ENCODE measurements at places on chromosomes 16 and 17.

DNA sequence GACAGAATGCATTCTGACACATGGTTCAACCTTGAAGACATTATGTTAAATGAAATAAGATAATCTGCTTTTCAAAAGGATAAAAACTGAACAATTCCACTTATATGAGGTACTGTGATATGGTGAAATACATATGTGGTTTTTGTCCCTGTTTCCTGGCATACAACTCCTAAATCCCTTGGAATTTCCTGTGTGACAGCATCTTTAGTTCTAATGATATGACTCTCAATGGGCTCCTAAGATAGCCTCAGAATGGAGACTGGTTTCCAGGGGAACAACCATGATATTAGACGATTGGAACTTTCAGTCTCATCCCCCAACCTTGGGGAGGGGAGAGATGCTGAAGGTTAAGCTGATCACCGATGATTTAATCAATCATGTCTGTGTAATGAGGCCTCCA is 37.7 kb upstream of the PHLPP2 start:
- no peak for DNase-seq

- no peak for DNase-seq
Measured at GRCh38 chr17:51165680-51166197, 472 bp upstream of the NME2 start.

GRCh38 chr17:4872786-4873185 is 26.6 kb upstream of the C17orf107 start:
- no peak for DNase-seq

DNA sequence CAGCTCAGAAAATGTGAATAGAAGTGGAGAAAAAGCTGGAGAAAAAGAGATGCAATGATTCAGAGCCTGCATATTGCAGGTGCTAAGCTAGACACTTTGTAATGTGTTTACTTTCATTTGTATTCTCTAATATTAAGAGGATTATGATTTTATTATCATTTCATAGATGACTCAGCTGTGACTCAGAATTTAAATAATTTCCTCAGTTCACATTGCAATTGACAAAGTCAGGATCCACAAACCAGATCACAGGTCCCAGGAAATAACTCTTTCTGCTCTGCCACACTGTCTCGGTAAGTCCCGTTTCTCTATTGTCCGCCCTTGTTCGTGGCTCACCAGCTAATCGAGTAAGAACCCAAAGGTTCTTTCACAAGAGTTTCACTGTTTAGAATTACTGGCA is 235.4 kb upstream of the MON1B start:
- DNase-seq, result no peak

GRCh38 chr17:61363601-61364462 is 35.8 kb upstream of the TBX2 start:
- no peak for DNase-seq

- no peak for DNase-seq
Measured at GRCh38 chr16:84960942-84961341, 50.4 kb downstream of the ZDHHC7 start.

DNA sequence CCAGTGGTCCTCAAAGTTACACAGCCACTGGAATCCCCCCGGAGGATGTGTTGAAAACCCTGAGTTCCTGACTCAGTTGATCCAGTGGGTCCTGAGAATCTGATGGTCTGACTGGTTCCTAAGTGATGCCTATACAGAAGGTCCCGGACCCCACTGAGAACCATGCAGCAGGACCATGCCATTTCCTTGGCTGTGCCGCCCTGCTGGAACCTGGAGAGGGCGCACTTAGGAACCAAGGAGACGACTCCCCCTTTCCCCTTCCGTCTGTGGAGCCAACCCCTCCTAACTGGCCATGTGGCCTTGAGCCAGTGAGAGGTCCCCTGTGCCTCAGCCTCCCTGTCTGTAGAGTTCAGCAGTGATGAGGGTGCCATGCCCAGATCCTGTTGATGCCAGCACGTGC is 22.0 kb downstream of the C16orf74 start:
- no peak for DNase-seq

DNA sequence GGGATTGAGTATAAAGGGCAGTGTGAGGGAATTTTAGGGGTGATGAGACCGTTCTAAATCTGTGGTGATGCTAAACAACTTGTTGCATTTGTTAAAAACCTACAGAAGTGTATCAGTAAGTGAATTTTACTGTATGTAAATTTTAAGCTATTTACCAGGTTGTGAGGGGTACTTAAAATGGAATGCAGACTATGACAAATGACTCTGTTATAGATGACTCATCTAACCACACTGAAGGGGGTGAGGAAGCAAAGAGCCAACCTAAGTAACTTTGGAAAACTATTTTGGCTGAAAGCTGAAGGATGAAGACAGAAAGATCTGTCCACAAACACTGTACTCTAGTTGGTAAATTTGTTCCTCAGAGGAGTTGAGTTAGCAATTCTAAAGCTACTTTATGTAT is 5.3 kb upstream of the MKS1 start:
- no peak for DNase-seq

GRCh38 chr16:67155295-67156142 is 4.2 kb downstream of the TRADD start:
- peak; percentile 67 for DNase-seq
